HuH-7 (cell line): ENCODE measurements at places on chromosomes 1 and 21.

- no peak for DNase-seq
Observed at GRCh38 chr1:80633947-80634706, 1166.6 kb upstream of the ADGRL2 start.

DNA sequence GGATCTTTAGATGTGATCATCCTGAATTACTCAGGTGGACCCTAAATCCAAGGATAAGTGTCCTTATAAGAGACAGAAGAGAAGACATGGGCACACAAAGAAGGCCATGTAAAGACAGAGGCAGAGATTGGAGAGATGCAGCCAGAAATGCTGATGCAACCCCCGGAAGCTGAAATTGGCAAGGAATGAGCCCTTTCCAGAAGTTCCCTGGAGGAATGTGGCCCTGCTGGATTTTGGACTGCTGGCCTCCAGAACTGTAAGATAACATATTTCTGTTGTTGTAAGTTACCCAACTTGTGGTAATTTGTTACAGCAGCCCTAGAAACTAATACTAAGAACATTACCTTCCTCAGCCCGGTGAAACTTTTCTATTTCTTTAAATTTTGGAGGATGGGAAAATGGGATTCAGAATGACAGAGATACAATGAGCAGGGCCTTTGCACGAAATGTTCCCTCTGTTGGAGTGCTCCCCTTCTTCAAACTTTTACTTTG, 11.2 kb upstream of the PLPP3 start:
- no peak for DNase-seq

DNA sequence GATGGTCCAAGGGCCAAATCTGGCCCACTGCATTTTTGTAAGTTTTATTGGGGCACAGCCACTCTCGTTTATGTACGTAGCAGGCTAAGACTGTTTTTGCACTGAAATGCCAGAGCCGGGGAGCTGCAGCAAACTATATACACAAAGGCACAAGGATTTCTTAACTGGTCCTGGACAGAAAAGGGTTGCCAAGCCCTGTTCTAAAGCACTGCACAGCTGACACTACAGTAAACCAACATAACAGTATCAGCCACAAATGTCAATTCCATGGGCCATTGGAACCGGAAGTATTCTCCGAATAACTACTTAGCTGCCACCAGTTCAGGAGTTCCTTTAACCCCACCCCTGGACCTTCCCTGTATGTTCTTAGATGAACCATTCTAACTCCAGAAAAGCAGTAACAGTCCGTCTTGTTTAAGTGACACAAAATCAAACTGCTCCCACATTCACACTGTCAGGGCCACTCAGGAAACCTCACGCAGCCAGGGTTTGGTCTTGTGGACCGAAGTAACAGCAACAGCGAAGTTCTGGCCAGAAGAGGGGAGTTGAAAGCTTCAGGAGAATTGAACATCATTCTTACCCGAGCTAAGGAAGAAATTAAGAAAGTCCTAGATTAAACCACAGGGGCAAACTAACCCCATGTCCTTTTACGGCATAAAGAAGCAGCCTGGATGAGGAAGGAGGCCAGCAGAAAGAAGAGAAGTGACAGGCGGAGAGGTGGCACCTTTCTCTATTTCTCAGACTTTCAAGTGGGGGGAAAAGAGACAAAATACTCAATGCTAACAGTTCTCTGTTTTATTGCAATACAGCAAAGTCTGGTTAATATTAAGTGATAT, 49.2 kb downstream of the COQ8A start:
- DNase-seq, result no peak

DNA sequence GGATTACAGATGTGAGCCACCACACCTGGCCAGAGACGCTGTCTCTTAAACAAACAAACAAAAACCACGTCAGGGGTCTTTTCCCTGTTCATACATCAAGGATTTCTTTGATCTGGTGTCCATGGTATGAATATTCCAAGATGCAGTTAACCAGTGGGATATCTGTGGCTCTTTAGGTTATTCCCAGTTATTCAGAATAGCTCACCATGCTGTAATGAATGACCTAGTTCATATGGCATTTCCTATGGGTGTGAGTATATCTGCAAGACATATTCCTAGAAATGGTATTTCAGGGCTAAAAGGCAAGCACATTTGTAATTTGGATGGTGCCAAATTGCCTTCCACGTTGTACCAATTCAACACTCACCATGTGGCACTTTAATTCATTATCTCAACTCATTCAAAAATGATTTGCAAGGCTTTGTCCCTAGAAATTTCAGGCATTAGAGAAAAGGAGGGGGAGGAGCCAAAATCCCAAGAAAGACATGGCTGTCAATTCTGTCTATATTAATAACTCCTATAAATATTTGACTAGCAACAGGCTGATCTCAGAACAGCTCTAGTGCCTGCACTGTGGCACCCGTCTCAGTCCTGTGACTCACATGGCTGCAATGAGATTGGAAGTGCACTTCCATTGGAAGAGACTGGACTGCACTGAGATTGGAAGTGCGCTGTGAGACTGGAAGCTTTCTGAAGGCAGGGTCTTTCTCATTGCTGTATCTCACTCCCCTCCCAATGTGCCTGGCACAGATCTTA, 6.0 kb upstream of the STMN1 start:
- no peak for DNase-seq

GRCh38 chr1:72481420-72481970, 199.2 kb upstream of the NEGR1 start:
- DNase-seq, result no peak

DNA sequence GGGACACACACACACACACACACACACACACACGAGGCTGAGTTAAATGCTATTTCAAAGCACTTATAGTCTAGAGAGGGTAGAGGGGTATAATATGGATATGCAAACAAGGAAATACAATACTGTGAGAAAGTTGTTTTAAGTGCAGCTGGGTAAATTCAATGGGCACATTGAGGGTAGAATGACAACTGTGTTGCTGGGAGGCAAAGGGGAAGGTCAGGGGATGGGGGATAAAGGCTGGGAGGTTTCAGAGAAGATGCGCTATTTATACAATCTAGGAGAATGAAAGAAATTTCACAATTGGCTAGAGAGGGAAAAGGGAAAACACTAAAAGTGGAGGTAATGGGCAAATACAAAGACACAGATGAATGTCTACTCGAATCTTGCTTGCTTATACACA, 19.4 kb downstream of the EXTL2 start:
- no peak for DNase-seq

GRCh38 chr1:206131037-206131436, 13.8 kb upstream of the AVPR1B start:
- no peak for DNase-seq

GRCh38 chr1:169019419-169020058, 87.0 kb upstream of the ATP1B1 start:
- DNase-seq, result no peak

DNA sequence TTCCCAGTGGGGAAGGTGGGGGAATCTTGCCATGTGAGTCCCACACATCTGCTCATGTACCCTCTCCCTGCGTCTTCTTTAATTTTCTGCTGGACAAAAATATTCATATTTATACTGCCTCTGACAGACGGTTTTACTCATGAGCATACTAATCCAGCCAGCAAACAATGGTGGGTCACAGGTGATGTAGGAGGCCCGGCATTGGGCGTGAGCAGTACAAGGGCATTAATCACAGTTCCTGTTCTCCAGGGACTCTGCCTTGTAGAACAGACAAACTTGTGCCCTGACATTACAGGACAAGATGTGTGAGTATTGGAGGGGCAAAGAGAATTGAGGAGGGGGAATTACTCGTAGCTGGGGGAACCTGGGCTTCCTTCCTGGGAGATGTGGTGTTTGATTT, 25.0 kb downstream of the MTARC1 start:
- no peak for DNase-seq

DNA sequence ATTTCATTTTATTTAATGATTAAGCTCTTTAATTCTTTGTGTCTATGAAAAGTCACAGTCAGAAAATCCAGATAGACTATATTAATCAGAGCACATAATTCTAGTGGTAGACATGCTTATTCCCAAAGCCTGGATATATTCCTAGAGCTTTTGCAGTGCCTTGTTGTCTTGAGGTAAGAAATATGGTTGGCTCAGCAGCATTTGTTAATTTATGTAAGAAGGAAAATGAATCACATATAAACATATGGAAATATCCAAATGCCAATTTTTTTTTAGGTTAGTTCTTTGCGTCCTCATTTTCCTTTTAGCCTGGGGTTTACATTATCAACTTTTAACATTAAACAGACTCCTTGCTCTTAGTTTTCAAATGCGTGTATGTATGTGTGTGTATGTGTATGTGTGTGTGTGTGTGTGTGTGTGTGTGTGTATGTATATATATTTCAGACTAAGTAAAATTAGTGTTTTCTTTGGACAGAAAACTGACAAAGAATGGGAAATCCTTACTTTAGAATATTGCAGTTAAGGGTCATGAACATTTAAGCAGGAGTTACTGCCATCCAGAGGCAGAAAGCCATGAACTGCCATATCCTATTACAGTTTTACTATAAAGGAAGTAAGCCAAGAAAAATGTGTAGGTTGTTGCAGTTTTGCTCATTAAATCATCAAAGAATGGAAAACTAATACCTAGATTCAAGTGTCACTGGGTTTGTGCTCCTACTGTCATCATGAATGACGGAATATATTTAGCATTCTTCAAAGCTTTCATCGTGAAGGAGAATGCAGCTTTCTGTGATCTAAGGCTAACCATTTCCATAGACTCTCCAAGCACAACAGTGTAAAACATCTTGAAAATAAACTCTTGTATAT, 477.1 kb upstream of the NR5A2 start:
- no peak for DNase-seq

DNA sequence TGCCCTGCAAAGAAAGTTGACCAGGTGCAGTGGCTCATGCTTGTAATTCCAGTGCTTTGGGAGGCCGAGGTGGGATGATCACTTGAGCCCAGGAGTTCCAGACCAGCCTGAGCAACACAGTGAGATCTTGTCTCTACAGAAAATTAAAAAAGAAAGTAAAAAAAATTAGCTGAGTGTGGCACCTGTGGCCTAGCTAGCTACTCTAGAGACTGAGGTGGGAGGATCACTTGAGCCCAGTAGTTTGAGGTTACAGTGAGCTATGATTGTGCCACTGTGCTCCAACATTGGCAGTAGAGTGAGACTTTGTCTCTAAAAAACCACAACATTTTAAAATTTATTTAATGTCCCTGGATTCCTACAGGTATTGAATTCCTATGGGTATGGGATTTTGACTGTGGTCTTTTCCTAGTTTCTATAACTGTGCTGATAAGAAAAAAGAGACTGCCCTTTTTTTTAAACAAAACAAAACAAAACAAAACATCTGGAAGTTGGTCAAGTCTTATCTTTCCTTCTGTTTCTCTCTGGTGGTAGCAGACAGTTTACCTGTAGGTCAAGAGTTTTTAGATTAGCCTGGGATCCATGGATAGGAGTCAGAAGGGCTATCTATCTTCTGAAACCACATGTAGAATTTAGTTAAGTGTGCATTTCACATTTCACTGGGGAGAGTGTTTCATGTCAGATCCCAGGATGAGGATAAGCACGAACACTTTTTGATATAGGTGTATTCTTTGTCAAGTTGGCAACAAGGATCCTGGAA, 18.8 kb downstream of the UCK2 start:
- no peak for DNase-seq

- no peak for DNase-seq
Observed at GRCh38 chr1:6675941-6676340, 25.7 kb downstream of the DNAJC11 start.

DNA sequence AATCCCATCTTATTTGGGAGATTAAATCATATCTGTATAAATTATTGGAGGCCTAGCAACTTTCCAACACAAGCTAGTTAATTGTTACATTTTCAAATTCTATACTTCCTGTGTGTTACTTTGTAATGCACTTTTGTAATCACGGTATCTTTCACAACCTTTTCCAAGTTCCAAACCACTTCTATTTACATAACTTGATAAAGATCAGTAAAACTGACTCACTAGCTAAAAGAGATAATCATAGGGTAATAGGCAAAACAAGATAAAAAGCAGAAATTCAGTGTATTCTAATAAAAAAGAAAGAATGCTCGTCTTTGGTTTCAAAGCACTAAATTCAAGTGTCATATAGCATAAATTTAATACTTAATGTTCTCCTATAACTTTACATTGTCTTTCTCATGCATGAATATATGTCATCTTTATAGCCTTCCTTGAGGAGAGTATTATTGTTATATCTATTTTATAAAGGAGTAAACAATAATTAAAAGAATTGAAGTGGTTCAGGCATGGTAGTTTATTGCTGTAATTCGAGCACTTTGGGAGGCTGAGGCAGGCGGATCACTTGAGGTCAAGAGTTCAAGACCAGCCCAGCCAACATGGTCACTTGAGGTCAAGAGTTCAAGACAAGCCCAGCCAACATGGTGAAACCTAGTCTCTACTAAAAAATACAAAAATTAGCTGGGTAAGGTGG, 66.4 kb downstream of the RGS13 start:
- no peak for DNase-seq

- no peak for DNase-seq
Observed at GRCh38 chr1:89171067-89171438, 4.8 kb downstream of the GBP7 start.

- DNase-seq, result no peak
Observed at GRCh38 chr1:46807046-46807972, 8.5 kb downstream of the CYP4B1 start.

DNA sequence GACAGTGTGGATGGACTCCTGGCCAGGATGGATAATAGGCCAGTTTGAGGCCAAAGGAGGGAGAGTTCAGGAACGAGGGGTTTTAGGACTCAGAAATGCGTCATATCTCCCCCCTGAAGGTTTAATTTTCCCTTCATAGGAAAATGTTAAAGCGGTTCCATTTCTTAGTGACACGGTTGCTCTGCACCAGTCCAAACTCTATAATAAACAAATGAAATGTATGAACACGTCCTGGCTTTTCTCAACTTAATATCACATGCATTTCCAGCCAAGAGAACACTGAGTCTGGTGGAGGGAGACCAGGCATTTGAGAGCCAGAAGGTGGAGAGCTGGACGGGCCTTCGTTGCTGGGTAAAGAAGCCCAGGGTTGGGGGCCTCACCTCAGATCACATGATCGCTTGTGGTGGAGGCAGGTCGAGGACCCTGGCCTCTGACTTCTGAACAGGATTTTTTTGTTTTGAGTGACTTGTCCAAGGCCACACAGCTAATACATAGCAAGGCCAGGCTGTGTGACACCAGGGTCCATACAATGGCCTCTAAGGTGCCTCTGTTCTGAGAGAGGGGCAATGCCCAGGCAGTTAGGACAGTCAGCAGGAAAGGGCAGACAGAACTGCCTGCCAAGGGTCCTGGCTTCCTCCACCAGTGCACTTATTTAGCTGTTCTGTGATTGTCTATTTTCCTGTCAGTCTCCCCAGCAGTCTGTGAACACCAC, 11.4 kb downstream of the SLC1A7 start:
- no peak for DNase-seq
